Heart left ventricle (tissue), 16 donors: ENCODE measurements at places on chromosomes 2 and 18. TPM values are rescaled to one million over a fixed set of nuclear protein-coding genes. Genes with fewer than 3 reads are reported as not detected.
A peak's percentile ranks its signal among the peaks of the same experiment; 100 is the strongest.

DNA sequence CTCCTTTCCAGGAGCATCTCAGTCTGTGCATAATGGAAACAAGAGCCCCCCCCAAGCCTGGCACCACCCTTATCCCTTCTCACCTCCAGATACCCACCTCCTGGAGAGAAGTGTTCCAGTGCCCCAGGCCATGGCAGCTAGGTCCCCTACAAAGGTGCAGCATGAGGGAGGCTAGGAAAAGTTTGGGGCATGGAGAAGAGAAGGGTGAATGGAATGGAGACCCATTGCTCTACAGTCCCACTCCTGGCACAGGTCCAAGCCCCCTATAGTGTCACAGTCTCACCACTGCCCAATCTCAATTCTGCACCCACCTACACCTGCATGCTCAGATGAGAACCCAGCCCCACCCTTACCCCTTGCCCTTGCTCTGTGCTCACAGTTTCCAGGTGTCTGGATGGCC is 897 bp downstream of the SLC23A3 start:
- DNase-seq: no peak

DNA sequence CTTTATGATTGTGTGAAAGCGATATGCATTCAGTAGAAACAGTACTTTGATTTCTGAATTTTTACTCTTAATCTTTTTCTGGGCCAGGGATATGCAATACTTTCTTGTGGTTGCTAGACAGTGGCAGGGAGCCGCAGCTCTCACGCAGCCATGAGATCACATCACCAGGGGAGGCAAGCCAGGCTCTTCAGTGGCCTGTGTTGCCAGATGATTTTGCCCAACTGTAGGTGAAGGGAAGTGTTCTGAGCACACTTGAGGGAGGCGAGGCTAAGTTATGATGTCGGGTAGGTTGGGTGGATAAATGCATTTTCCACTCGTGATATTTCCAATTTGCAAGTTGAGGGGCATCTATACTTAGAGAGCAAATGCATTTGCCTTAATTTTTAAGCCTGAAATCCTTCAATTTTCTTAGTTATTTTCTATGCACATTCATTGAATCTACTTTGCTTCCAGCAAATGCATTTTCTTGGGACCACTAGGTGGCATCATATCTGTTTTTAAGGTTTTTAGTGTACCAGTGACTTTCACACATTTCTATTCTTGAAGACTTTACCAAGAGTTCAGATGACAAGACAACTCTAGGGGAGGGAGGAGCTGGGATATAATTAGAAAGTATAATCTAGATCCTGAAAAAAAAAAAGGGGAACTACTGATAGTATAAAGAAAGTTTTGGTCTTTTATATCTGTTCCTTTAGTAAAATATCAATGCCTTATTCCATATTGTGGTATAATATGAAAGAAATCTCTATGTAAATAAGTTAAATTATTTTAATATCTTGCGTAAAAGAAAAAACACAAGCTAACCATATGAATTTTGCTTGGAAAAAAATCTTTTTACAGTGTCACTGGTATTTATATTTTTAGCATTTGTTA is 643.3 kb downstream of the SOCS6 start:
- no peak for DNase-seq

DNA sequence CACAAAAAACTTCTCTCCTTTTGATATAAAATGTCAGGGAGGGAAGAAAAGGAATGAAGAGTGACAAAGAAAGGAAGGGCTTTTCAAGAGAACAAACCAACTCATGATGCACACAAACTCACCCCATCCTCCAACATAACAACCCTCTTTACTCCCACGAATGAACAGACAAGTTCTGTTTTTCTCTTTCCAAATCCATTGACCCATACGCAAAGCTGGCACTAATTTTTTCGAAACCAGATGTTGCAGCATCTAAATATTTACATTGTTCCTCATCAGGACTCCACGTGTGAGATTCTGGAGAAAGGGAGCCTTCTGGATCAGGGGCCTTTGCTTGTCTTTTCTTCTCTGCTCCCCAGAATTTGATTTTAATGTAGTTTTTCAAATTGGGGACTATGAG is 143.3 kb upstream of the BCL2L11 start:
- no peak for DNase-seq

DNA sequence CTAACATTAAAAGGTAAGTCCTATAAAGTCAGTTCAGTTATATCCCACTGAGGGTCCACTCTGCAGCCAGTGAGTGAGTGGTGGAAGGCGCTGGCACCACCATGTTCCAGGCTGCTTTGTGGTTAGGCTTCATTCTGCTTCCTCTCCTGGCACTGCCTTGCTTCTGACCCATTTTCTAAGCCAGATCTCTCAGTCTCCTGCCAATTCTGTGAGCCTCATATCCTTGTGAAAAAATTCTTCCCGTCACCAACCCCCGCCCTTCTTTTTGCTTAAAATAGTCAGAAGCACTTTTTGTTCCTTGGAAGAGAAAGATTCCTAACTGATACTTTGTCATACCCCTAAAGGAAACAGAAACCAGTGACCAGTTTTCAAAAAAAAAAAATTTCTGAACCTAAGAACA is 139.8 kb upstream of the NCK2 start:
- DNase-seq: peak; percentile 44

DNA sequence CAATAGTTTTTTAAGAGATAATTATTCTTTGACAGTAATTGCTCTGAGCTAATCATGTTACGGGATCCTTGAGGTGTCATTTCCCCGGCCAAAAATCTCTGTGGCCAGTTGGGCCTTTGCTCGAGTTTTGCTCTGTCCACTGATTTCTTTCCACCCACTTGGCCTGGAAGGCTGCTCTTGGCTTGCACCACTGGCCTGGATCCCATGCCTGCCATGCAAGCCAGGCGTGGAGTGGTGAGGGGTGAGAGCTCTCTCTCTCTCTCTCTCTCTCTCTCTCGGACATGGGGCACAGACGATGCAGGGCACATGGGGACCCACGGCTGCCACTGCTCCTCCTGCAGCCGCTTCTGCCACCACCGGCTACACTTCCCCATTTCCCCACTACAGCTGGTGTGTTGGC is 853.0 kb upstream of the GCFC2 start:
- DNase-seq: peak; percentile 7

DNA sequence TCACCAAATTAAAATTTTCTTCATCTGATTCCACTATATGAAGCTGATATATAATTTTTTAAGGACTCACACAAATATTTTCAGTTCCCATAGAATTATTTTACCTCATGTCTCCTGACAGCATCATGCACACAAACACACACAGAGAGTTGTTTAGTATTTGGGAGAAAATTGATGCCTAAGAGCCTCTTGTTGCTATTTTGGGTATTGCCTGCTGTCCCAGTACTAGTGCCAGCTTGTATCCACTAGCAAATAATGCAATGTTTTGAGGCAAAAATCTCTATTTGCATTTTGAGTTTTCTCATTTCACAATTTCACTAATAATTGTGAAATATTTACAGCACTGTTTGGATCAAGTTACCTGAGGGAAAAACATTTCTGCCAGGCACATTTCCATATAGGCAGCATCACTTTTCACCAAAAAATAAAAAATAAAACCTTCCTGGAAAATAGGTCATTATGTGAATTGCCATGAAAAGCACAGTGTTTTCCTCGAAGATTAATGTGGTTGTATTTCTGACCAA is 328.2 kb downstream of the KCNJ3 start:
- no peak for DNase-seq

- DNase-seq: no peak
Measured at GRCh38 chr2:207960911-207961310, 64.4 kb downstream of the PLEKHM3 start.

DNA sequence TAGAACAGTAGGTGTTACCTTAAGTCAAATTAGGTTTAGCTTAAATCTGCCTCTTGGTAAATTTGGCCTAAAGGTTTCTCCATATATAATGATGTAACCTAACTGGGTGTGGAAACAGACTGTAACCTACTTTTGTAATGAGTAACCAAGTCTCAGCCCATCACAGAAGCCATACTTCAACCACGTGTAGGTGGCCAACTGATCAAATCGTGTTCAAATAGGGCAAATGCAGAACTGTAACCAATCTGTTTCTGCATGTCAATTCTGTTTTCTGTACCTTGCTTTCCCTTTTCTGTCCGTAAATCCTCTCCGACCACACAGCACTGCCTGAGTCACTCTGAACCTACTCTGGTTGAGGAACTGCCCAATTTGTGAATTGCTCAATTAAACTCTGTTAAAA is 34.0 kb upstream of the PLA2R1 start:
- DNase-seq: no peak

- no peak for DNase-seq
Measured at GRCh38 chr18:78779996-78780718, 199.5 kb upstream of the SALL3 start.

DNA sequence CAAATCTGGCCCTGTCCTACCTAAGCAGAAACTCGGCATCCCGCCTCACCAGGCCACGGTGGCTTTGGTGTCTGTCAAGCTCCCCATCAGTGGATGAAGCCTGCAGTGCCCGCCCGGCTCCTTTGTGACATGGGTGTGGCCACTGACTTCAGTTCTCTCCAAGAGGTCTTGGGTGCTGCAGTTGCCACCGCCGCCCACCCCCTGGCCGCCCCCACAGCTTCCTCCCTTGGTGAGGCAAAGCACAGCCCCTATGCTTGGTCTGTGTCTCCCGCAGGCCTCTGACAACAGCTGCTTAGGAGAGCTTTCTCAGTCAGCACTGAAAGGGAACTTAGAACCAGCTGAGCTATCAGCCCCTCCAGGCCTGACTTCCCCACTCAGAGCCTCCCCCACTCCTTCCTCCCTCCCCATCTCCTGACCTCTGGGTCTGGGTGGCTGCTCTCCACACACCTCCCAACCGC is 22.9 kb upstream of the GPR55 start:
- no peak for DNase-seq

GRCh38 chr2:133721118-133721517 is 152.9 kb upstream of the NCKAP5 start:
- DNase-seq: no peak

IL1A gene
- polyA plus RNA-seq: not detected

COL6A3 gene
- 17.4 TPM for polyA plus RNA-seq
